ENCODE measurements at places on chromosomes 7 and 10. TPM values are rescaled to one million over a fixed set of nuclear protein-coding genes. Genes with fewer than 3 reads are reported as not detected.

DNA sequence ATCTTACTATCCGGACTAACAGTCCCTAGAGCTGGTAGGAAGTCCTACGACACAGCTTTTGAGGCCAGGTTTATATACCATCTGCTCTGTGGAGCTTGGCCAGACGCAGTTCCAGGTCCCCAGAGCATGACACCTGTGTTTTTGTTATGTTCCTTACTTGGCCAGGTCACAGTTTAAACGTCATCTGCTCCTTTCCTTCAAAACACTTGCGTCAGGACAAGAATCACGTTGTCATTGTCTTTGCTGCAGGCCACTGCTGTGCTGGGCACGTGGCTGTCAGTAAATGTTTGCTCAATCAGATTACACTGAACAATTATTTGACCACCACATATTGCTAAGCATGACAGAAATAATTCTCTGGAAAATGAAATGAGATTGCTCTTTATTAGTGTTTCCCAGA lies 23.9 kb downstream of the SLC18A2 start:
- DNase-seq: no peak

The PLEKHS1 gene
- 0.22 TPM for total RNA-seq

DNA sequence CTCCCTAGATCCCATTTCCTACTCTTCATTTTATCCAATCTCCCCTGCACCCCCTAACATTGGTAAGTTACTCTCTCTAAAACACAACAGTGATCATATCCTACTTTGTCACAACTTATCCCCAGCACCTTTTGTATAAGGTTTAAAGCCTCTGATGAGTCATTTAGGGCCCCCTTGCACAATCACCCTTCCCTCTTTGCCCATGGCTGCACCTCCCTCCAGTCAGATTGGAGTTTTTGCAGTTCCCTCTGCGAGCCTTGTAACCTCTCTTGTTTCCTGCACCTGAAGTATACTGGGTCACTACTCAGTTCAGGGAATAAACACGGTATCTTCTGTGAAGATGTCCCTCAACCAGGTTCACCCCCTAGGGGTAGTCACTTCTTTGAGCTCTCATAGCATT lies 55.9 kb upstream of the ADRB1 start:
- no peak for DNase-seq

- no peak for DNase-seq
Observed at GRCh38 chr7:4073750-4074149, 608.3 kb upstream of the FOXK1 start.

DNA sequence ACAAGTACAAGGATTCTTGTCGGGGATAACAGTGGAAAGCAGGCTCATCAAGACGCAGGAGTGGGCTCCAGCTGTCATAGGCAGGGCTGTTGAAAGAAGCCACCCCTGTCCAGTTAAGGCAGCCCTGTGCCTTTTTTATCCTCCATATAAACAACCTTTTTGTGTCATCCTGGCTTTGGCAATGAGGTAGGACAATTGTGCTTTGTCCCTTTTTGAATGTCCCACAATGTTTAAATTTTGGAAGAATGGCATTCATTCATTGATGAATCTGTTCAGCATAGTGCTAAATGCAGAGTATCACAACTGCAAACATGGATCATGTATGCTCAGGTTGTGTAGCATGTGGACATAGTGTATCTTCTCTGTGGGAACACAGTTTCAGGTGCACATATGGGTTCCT lies 66.7 kb downstream of the UBE3C start:
- no peak for DNase-seq

- peak; percentile 22 for DNase-seq
Observed at GRCh38 chr7:44051611-44052220, 7.2 kb downstream of the DBNL start.

GRCh38 chr7:96548664-96549063 lies 161.0 kb downstream of the SEM1 start:
- DNase-seq: no peak

The ERVW-1 gene
- total RNA-seq: 0.22 TPM

The PLCE1 gene
- total RNA-seq: 16.9 TPM

The HHEX gene
- 15.3 TPM for total RNA-seq

DNA sequence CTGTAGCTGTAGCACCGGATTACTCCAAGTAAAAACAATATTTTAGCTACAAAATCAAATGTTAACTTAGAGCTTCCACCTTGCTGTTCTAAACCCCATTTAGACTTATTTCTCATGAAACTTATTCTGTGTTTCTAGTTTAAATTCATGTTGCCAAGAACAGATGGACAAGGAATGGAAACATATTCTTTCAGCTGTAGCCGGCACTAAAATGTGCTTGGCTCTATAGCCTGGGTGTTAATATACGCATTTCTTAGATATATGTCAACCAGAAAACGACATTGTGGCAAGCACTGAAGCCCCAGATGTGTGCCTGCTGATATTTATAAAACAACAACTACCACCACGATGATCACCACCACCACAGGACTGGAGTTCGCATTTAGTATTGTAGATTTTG lies 190.3 kb upstream of the ETV1 start:
- no peak for DNase-seq

DNA sequence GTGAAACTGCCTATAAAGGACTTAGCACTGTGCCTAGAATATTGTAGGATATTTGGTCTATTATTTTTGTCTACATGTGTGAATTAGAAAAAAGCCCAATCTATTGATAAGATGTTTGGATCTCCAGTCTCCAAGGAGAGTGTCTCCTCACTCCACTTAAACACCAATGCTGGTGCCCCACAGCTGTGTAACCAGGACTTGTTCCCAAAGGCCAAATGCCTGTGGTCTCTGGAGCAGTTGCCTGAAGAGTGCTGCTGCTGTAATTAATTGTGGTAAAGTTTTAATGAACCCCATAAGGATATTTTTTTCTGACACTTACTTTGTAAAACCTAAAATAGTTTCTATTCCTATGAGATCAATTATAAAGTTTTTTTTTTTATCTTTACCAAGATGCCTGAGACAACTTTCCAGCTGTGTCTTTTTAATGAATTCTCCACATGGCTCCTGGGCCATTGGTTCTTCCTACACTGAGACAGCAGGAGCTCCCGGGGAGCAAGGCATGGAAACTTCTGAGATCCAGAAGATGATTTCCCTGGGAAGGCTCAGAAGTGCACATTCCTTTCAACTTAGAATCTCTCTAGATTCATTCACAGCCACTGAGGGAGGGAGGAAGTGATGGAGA lies 11.2 kb upstream of the OR2A5 start:
- no peak for DNase-seq

DNA sequence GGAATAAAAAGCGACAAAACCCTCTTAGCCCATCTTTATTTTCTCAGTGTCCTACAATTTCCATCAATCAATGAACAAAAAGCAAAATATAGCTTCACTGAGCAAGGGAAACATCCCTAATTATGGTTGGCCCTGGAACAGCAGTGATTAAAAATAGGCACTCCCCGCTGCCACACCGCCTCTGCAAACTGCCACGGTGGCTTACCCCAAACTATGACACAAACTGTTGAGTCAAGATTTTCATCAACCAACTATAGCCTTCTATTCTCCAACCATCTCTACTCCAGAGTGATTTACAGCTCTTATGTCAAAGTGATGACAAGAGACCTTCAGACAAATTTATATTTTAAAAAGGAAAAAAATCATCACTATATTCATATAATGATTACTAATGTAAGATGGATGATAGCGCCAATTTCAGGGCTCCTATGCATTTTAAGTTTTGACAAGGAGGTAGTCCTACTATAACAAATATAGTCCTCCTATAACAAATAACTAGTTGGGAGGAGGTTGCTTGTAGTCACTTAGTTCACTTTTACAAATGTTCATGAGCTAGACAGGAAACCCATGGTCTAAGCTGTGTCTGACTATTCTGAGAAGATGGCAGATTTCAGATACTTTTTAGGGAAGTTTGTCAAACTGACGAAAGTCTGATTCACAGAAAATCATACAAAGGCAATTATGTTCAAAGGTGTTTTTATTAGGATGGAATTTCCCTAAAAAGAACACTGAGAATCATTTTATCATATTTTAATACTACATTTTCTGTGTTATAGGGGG lies 26.3 kb downstream of the DENND11 start:
- no peak for DNase-seq

- no peak for DNase-seq
Observed at GRCh38 chr10:111261081-111261615, 184.3 kb downstream of the ADRA2A start.

DNA sequence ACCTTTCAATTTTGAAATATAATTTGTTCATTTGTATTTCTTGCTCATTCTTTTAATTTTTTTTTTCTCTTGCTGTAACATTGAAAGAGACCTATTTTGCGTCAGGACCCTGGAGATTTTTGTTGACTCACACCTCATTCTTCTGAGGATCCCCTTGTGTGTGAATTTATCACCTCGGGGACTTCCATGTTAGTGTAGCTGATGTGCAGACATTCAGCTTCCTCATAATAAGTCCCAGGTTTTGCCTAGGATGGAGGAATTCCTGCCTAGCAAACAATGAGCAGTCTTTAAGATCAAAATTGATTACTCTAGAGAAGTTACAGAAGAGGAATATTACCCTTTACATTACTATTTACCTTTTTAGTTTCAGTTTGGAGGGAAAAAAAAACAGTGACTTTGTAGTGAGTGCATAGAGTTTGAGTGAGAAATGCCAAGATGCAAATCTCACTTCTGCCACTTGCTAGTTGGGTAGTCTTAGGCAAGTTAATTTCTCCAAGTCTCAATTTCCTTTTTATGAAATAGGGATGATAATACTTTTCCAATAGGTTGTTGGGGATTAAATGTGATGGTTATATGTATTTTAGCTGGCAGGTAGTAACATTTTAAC lies 14.3 kb downstream of the TES start:
- DNase-seq: no peak

DNA sequence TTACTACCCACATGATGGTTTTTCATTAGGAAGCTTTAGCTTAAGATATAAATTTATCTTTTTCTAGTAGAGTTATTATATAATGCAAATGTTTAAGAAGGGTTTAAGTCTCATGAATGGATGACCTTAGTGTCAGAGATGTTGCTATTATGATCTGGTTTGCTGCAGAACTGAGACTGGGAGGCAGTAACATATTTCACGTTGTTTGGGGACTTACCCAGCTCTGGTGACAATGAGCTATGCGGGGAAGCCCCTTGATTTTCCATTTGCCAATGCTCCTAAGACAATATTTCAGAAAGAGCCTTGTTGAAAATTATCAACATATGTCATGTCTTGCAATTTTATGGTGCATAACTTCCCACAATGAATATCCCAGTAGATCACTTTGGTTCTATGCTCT lies 754.6 kb downstream of the REEP3 start:
- no peak for DNase-seq

- no peak for DNase-seq
Observed at GRCh38 chr10:114347791-114348190, 56.5 kb downstream of the AFAP1L2 start.

GRCh38 chr7:84712374-84713121 lies 474.3 kb downstream of the SEMA3D start:
- DNase-seq: no peak

The PON1 gene
- not detected for total RNA-seq

The CPA1 gene
- 4.1 TPM for total RNA-seq

The WNT16 gene
- total RNA-seq: not detected

DNA sequence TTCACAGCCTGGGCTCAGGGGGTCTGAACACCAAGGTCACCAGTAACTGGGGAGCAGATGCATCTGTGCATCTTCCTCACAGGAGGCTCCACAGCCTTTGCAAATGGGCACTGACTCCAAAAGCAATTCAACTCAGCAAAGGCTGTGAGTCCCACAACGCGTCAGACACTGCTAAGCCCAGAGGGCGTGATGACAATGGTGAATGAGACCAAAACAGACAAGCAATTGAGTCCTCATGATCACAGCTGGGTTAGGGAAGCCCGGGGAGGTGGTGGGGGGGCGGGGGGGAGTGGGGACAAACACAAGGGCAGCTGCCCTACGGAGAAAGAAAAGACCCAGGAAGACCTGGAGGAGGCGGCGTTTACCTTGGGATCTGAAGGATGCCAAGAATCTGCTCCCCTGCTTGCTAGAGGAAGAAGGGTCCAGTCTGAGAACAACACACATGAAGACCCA lies 61.6 kb upstream of the RNF32 start:
- no peak for DNase-seq

DNA sequence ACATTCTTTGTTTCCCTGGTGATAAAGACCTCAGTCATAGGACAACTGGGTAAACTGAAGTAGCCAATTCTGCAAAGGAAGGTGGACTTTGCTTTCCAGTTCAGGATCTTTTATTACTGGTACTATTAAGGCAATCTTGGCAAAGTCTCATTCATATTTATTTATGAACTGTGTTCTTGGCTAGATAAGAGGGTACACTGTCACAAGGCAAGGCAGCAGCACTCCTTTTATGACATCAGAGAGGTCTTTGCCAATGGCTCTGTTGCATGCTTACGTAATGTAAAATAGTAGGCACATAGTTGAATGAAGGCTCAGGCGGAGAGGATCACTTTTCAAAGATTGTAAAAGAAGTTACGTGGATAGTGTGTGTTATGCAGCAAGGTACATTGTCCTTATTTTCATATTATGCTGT lies 63.7 kb upstream of the PDK4 start:
- DNase-seq: no peak

The LAMB1 gene
- 303 TPM for total RNA-seq

The ZFAND2A gene
- 24.7 TPM for total RNA-seq

The MYH16 gene
- total RNA-seq: not detected

The TFR2 gene
- 1.2 TPM for total RNA-seq

- no peak for DNase-seq
Observed at GRCh38 chr7:134829380-134829986, 50.0 kb downstream of the CALD1 start.

DNA sequence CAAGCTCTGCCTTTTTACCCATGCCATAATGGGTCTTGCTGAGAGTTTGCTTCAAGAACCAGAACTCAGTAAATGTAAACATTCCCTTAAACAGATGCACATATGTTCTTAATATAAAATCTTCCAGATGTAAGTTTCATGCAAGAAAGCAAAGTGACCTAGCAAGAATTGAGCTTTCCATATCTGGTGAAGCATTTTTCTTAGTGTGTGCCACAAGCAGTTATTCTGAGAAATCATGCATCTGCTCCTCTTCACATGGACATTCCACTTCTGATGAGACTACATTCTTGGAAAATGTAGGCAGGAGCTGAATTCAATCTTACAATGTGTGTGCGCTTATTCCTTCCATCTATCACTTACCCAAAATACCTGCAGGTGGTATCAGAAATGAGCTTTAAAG lies 227.8 kb upstream of the LRRTM3 start:
- no peak for DNase-seq

GRCh38 chr7:1422512-1423263 lies 36.6 kb downstream of the MICALL2 start:
- no peak for DNase-seq

DNA sequence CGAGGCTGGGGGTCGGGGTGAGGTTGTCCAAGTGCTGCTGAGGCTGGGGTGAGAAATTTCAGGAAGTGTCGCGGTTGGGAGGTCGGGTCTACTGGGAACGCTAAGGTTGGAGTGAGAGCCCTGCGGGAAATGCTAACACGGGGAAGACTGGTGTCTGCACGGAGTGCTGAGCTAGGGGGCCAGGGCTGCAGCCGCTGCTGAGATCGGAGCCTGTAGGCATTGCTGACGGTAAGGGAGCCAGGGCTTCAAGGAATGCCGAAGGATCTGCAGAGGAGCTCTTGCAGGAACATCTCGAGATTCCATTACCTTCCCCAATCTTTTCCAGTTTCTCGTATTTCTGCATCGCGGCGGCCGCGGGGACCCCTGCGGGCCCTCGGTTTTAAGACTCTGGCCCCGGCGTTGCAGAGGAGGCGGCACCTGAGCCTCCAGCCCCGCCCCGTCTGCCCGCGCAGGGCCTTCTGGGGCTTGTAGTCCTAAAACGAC lies at the start of gene CDK5:
TSS of gene CDK5 (minus strand) at position 392 of the 483 bp plus-strand sequence. CDS start at position 343, 49 bp downstream.
- DNase-seq: no peak
